ENCODE measurements at places on chromosomes 16 and 17.

DNA sequence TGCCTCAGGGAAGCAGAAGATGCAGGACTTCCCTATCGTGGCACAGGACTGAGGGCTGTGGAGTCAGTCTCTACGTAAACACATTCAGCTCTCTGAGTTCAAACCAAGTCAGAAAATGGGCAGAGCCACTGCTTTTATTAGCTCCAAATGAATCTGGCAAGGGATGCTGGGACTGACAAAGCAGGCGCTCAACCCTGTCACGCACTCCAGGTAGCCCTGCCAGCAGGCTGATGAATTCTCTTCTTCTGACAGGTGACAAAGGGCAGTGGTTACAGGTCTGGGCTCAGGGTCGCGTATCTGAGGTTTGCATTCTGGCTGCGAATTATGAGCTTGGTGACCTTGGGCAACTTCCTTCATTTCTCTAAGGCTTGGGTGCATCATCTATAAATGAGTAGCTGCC lies 9.4 kb downstream of the RPH3AL start:
- no peak for DNase-seq

- DNase-seq = no peak
Observed at GRCh38 chr17:78338486-78339259, 21.2 kb downstream of the SOCS3 start.

DNA sequence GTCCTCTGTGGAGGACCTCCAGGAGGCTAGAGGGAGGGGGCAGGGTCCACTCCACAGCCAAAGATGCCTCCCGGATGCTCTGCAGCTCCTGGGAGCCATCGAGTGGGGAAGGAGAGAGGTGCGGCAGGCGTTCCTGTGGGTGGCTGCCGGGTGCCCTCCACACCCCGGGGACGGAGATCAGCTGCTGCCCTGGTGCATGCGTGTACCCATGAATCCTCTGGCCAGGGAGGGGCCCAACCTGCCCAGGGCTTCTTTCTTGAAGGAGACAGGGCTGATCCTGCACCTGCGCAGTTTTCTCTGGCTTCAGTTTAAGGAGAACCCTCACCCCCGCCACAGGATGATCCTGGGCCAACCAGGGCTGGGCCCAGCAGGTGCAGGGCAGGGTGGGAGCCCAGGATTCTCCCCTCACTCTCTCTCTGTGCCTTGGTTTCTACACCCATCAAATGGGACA lies 33.5 kb upstream of the DOC2B start:
- DNase-seq = no peak

DNA sequence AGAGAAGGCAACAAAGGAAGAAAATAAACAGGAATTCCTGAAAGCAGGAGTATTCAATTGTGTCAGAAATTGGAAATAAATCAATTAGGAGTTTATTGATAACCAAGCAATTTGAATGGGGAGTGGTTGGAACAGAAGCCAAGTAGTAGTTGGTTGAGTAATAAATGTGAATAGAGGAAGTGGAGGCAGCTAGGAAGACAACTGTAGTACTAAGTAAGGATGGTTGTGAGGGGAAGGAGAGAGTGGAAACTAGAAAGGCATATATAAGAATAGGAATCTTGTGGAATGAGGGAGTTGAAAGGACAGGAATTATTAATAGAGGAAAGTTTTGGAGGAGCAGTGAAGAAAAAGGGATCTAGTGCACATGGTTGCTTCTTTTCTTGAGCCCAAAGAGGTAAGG lies 34.4 kb downstream of the NFAT5 start:
- no peak for DNase-seq

DNA sequence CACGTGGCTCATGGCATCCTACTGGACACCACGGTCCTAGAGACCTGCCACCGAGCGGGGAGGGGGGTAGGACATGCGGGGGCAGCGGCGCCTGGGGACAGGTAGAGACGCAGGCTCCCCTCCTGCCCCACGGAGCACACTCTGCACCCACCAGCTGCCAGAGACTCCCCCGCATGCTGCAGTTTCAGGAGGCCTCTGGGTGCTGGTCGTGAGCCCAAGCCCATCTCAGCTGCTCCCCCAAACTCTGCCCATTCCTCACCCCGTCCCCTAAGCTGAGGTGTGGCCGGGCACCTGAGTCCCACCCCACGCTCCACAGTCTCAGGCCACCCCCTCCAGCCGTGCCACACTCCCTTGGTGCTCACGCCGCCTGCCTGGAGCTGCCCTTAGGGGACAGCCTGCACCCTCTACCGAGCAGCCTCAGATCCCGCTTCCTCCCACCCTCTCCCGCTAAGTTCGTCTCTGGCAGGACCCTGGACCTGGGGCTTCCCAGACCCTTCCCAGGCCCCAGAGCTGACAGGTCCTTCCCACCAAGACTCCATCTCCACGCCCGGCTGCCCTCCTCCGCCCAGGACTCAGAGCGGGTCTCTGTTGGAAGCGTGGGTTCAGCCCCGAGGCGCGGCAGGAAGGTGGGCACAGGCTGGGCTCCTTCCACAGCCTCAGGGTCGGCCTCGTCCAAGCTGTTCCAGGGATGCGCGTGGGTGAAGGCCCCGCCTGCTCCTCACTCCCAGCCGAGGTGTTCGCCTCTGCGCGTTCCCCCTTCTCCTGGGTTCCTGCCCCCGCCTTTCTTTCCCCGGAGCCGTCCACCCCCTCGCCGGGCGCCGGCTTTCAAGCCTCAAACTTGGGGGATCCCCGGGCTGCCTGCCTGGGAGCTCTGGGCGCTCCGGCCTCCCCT lies 1.3 kb downstream of the RAB40B start:
- peak; percentile 47 for DNase-seq

Measured in C1 segment of cervical spinal cord (tissue), 14 donors.